Spleen (tissue), 13 donors: ENCODE measurements at places on chromosomes 7 and 10. TPM values are rescaled to one million over a fixed set of nuclear protein-coding genes. Genes with fewer than 3 reads are reported as not detected.
A peak's percentile ranks its signal among the peaks of the same experiment; 100 is the strongest.

PPP1R3A gene
- not detected for total RNA-seq

DNA sequence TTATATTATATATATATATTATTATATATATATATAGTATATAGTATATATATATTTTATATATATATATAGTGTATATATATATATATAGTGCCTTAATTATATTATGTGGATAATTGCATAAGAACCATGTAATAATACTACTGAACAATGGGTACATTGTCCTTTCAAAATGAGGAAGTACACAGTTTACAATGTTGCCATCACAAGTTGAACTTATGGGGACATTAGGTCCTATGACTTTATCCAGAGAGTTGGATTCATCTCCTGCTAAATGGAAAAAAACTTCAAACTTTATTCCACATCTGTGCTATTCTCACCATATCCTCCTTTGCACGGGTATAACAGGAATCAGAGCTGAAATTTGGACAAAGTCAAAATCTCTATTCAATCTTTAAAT lies 105.0 kb upstream of the AGR3 start:
- H3K4me3 ChIP-seq = no peak overlapping the region
- no peak for DNase-seq
- no peak overlapping the region for H3K27ac ChIP-seq
- H3K36me3 ChIP-seq = no peaks in the 10 kb centered on the region
- peaks cover 7% of the 10 kb centered on the region for H3K4me1 ChIP-seq

DNA sequence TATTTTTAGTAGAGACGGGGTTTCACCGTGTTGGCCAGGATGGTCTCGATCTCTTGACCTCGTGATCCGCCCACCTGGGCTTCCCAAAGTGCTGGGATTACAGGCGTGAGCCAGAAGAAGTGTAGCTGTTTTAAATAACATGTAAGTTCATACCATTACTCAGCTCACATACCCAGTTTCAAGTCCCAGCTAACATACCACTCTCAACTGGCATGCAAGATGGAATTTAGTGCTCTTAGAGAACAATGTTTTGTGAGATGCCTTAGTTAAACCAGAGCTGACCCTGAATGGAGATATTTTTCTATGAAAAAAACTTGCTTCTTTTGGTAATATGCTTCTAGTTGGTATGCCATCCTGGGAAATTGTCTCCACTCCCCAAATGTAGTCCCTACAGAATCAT lies 37.3 kb downstream of the HBP1 start:
- H3K4me1 ChIP-seq = no peaks in the 10 kb centered on the region
- no peak for DNase-seq
- no peak overlapping the region for H3K27ac ChIP-seq
- H3K27me3 ChIP-seq = no peaks in the 10 kb centered on the region

DNA sequence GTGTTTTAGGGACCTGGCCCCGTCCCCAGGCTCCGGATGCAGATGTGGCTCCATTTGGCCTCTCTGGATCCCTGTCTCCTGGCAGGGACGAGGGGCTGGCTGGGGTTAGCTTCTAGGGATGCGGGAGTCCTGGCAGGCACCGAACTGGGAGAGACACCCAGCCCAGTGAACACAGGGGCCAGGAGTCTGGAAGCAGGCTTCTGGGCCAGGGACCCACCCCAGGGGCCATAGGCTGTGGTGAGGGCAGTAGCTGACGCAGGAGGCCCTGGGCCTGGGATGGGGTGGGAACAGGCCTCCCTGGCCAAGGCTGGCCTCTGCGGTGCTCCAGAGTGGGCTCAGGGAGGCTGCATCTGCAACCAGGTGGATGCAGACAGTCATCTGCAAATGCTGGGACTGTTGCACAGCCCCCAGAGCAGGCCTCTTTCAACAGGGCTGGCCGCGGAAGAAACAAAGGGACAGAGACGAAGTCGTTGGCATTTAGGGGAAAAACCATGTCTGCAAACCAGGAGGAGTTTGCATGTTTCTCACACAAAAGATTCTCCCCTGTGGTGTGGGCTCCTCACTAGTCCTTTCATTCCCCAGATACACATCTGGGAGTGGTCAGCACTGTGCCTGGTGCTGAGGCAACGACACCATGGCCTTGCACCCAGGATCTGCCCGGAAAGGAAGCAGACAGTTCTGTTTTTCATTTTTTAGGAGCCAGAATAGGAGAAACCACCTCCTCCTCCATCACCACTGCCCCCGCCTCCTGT lies 36.4 kb upstream of the ZNF488 start:
- no peaks in the 10 kb centered on the region for H3K27me3 ChIP-seq
- no peak overlapping the region for H3K4me3 ChIP-seq
- no peaks in the 10 kb centered on the region for H3K36me3 ChIP-seq
- H3K27ac ChIP-seq = no peak overlapping the region
- no peaks in the 10 kb centered on the region for H3K4me1 ChIP-seq

DNA sequence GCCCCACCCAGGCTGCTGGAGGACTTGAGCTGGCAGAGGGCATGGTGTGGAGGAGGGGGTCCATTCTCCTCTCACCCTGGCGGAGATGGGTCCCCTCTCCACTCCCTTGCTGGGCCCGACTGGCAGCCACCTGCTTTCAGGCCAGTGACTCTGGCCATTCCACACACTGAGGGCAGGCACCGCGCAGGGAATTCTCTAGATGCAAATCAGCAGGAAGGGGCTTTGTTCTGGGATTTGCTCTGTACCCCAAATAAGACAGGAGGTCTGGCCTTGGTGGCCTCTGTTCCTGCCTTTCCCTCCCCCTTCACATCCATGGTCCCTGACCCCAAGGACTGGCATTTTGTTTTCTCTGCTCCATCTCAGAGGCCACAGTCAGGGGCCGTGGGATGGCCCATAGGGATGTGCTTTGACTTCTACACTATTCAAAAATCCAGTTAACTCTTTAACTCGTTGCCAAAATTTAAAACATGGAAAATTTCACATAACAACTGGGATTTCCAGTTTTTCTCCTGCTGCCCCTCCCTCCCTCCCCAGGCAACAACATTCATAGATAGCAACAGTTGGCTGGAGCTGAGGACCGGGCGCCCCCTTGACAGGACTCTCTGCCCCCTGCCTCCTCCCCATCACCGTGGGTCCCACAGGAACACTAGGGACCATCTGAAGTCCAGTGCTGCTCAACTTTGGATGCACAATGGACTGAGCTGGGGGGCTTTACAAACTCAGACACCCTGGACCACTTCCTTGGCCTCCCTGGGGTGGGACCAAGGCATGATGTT lies 33.9 kb downstream of the PPIF start:
- H3K4me3 ChIP-seq = no peak overlapping the region
- no peaks in the 10 kb centered on the region for H3K4me1 ChIP-seq
- peak; percentile 28 for DNase-seq

HBP1 gene
- total RNA-seq = 80.9 TPM

- DNase-seq = no peak
- no peak overlapping the region for H3K4me3 ChIP-seq
- H3K4me1 ChIP-seq = no peaks in the 10 kb centered on the region
- no peak overlapping the region for H3K27ac ChIP-seq
- no peaks in the 10 kb centered on the region for H3K27me3 ChIP-seq
Observed at GRCh38 chr7:20513341-20513740, 102.1 kb upstream of the ABCB5 start.

GRCh38 chr10:107994621-107995270 lies 830.2 kb upstream of the SORCS1 start:
- H3K27me3 ChIP-seq = no peaks in the 10 kb centered on the region
- H3K4me1 ChIP-seq = no peaks in the 10 kb centered on the region
- H3K36me3 ChIP-seq = no peaks in the 10 kb centered on the region
- no peak overlapping the region for H3K4me3 ChIP-seq
- no peak overlapping the region for H3K27ac ChIP-seq

DNA sequence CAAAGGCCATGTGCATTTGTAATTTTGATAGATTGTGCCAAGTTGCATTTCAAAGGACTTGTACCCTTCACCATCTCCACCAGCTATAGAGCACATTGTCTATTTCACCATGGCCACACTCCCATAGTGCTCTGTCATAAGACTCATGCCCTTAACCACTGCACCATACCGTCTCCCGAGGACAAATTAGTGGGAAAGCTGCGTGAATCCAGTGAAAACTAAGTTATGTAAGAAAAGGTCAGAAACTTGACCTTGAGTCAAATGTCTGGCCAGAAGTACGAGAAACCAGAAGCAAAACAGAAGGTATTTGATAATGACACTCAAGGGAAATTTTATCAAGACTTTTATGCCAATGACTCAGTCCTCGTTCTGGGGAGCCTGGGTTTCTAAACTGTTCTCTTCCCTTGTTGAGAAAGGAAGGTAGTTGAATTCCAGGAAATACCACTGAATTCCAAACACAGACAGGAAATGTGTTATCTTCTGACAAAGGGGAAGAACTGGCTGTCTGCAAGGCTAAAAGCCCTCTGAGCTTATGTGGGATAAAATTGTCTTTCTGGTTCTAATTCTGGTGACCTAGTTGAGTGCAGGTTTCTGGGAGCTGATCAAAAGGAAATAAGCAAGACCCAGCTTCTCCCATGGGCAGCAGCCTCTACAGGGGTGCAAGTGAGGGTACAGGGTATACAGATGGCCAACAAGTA lies 49.7 kb downstream of the CDK1 start:
- peak overlapping the region; percentile 61 for H3K27ac ChIP-seq
- no peaks in the 10 kb centered on the region for H3K27me3 ChIP-seq
- H3K36me3 ChIP-seq = no peaks in the 10 kb centered on the region
- no peak for DNase-seq
- no peak overlapping the region for H3K4me3 ChIP-seq
- H3K4me1 ChIP-seq = peaks cover 4% of the 10 kb centered on the region
